Upper lobe of right lung (tissue), 1 donor: ENCODE measurements at places on chromosomes 6 and 20. TPM values are rescaled to one million over a fixed set of nuclear protein-coding genes. Genes with fewer than 3 reads are reported as not detected.

PAX1 gene
- total RNA-seq = not detected

GRCh38 chr6:25016014-25016720, 80.4 kb upstream of the RIPOR2 start:
- DNase-seq = no peak

DNA sequence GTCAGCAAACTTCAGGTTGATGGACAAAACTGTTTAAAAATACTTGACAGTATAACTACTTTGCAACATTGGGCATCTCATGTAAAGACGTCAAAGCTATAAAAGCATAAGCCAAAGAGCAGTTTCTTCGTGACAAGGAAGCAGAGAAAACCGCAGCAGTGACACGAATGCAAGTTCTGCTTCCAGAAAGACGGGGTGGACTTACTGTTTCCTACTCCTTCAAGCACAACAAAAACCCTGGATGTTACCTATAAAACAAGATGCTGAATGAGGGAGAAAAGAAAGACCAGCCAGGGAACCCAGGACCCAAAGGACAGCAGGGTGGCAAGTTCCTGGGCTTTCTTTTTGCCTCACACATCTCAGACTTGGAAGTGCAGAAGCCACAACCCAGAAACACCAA, 98.0 kb downstream of the DLL1 start:
- DNase-seq = no peak

NDUFAF5 gene
- total RNA-seq = 20.1 TPM

GRCh38 chr6:136173519-136174507, 76.3 kb downstream of the MTFR2 start:
- DNase-seq = no peak

- no peak for DNase-seq
Measured at GRCh38 chr6:40308533-40309306, 278.4 kb downstream of the LRFN2 start.

TCP11 gene
- total RNA-seq = not detected

DNA sequence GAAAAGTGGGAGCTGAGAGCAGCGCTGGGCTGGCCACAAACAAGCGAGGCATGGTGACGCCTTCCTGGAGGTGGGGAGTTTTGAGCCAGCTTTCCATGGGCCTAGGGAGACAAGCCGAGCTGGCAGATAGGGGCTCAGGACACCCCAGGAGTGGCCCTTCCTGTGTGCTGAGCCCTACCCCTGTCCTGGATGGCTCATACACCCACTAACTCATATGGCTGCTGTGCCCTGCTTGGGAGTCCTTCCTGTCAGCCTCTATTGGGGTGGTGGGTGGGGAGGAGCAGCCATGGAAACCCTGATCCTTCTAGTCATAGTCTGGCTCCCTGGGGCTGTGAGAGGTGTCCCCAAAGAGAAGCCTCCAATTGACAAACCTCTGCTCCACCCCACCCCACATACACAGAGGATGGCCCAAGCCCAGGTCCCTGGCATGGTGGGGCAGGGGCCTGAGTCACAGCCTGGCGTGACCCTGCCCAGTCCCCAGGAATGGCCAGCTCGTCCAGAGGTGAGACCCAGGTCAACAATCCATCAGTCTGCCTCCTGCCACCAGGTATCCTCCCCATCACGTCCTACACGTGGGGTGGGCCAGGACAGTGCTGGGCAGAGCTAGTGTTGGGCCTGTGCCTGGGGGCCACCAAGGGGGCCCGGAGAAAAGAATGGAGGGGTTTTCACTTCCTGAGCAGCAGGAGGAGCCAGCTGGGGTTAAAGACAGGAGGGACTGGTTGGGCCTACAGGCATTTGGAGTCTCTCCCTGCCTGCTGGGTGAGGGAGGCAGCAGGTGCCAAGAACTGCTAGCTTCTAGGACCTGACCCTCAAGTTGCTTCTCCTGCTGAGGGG, 52.2 kb downstream of the MRPL14 start:
- no peak for DNase-seq

DNA sequence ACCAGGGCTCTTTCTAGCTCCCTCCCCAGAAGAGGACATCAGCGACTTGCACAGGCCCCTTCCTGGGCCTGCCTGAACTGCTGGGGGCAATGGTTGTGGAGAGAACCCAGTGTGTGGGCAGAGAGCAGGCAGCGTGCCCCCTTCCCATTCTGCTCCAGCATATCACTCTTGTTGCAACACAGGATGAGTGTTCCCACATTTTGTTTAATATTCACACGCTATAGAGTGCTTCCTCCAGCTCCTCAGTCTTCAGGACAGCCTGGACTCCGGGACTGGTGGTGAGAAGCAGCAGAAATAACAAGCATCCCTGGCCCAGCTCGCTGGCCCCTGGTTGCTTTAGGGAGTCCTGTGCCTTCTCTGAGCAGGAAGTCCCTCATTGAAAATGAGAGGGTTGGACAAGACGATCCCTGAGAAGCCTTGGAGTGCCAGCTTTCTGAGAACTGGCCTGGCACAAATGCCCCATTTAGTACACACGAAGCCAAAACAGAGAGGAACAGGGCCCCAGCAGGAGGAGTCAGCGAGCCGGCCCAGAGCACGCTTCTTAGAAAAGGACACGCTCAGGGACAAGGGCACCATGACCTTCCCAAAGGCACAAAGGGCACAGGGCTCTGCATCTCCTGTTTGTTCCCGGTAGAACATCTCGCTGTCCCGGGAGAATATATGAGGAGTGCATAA, 84.2 kb upstream of the FOXC1 start:
- no peak for DNase-seq

GRCh38 chr6:14095437-14095836, 22.1 kb upstream of the CD83 start:
- DNase-seq = no peak

DNA sequence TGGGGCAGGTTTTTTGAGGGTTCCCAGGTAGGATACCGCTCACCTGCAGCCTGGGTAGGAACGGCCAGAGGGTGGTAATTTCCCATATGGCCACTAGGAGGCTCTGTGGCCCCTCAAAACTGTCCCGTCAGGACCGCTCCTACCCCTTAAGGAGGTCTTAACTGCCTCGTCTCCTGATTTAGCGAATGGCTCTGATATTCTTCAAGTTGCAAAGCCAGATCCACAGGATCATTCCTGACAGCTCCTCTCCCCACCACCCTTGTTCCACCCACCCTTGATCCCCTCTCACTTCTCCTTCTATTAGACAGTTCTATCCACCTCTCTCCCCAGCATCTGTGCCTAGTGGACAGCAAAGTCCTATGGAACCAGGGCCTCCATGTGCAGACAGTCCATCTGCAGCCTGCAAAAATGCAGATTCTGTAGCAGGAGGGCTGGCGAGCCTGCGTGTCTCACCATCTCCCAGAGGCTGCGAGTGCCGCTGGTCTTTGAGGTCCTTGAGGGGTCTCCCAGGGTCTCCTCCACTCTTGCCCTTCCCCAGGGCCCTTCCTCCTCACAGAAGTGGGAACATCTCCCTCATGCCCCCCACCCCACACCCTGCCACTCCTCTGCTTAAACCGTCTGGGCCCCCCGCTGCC, 34.3 kb upstream of the ZBP1 start:
- DNase-seq = peak; percentile 61

COX4I2 gene
- total RNA-seq = 19.1 TPM

GRCh38 chr6:144969154-144969553, 684.0 kb downstream of the UTRN start:
- no peak for DNase-seq

SLC22A2 gene
- total RNA-seq = not detected

LY6G6F gene
- total RNA-seq = not detected

- DNase-seq = no peak
Measured at GRCh38 chr20:61970357-61970756, 95.3 kb downstream of the TAF4 start.

- DNase-seq = no peak
Measured at GRCh38 chr20:60297649-60298048, 339.4 kb downstream of the CDH26 start.

GRCh38 chr20:45649312-45649863, 18.3 kb upstream of the WFDC9 start:
- no peak for DNase-seq

DNA sequence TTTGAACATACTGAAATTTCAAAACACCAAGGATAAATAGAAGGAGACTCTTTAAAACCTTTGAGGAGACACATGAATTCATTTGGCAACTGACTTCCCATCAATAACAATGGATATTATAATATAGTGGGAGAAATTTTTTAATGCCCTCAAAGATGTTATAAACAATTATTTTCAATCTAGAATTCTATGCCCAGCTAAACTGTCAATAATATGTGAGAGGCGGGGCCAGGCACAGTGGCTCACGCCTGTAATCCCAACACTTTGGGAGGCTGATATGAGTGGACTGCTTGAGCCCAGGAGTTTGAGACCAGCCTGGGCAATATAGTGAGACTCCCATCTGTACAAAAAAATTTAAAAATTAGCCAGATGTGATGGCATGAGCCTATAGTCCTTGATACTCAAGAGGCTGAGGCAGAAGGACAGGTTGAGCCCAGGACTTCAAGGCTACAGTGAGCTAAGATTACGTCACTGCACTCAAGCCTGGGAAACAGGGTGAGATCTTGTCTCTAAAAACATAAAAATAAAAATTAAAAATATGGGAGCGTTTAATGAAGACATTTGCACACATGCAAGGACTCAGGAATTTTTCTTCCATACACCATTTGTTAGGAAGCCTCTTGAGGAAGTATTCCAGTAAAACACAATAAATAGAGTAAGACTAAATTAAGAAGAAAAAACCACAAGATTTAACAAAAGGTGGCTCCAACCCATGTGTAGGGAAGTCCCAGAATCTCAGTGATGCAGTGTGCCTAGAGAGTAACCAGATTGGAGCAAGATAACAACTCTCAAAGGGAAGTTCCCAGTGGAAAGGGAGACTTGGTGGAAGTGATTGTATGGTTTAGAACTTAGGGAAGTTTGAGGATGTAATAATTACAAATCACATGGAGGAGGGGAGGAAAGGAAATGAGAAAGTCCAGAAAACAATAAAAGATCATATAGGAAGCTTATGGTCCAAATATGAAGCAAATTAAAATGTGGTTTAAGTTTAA, 26.3 kb upstream of the ETV7 start:
- no peak for DNase-seq

GRCh38 chr6:169970306-169970988, 219.0 kb downstream of the ERMARD start:
- peak; percentile 58 for DNase-seq

GSTA1 gene
- 1.9 TPM for total RNA-seq

DNA sequence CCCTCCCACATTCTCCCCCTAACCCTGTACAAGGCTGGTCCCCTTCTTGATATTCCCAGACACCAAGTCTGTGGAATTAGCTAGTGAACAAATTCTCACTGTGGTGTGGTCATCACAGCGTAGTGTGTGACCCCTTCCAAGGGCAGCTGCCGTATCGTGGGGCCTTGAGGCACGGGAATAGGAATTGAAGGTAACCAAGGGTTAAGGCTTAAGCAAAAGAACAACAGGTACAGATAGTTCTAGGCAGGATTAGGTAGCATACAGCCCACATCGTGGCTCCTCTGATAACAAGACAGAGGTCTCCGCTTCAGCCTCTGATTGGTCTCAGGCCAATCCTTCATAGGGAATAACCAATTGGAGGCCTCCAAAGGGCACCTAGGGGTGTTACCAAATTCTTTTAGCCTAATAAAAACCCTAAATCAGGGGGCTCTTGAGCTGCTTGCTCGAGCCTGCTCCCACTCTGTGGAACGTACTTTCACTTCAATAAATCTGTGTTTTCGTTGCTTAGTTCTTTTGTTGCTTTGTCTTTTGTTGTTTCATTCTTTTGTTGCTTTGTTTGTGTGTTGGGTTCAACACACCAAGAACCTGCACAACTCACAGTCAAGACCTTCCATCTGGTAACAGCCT, 64.7 kb downstream of the GPR6 start:
- no peak for DNase-seq

GRCh38 chr20:34530342-34530741, 14.1 kb downstream of the DYNLRB1 start:
- no peak for DNase-seq

DNA sequence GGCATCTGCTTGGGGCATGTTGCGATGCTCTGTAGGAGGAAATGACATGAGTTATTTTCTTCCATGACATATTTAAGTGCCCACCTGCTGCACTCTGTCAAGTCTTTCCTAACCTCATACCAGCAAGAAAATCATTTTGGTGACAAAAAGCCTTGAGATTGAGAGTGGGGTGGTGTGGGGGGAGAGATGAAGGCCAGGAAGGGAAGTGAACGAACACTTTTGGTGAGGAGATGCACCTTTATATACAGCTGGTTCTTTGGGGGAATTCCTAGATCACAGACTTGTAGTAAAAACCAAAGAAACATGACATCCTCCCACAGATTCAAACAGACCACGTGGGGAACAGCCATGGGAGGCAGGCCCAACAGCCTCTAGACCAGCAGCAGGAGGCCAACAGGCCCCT, 26.1 kb downstream of the NCOA5 start:
- DNase-seq = no peak

OR2B6 gene
- total RNA-seq = not detected

DNA sequence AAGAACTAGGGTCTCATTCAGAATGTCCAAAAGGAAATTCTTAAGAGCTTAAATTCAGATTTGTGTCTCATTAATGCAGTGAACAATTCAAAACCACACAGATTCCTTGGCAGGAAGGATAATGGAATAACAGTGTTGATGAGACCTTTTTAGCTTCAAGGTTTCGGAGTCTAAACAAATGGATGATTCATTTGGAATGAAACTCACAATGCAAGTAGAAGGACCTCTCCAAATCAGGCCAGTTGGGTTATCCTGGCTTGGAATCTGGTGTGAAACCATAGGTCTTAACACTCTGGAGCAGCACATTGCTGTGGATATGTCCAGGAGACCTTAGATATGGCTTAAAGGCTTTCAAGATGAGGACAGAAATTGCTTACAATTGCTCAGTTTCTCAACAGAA, 44.9 kb downstream of the KCTD20 start:
- DNase-seq = no peak

DNA sequence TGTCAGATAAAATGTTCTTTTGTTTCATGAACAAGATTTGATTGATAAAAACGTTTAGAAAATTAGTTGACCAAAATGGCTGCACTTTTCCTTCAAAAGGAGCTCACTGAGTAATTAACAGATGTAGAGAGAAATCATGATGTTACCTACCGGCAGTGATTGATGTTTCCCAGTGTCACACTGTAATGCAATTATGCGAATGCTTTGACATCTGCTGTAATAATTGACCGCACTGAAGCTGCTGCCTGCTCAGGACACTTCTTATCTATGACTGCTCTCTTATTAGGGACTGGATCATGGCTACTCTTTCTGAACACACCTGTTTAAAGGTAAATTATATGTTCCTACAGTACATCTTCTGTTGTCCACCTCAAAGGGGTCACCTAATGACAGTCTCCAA, 94.6 kb downstream of the GPR63 start:
- DNase-seq = no peak

DNA sequence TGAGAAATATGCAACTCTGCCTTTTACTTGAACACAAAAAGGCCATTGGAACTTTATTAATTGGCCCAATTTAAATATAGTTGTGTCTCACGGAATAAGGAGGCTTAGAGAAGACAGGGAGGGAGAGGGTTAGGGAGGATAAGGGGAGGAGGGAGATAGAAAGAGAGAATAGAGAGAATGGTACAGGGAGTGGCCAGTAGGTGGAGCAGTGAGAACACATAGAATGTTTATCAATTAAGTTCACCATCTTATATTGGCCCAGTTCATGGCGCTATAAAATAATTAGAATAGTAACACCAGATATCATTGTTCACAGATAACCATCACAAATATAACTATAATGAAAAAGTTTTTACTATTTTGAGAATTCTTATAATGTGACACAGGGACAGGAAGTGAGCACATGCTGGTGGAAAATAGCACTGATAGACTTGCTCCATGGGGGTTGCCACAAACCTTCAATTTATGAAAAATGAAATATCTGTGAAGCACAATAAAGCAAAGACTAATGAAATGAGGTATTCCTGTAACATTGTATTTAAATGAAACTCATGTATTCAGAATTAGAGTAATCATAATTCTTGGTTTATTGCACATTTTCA, 374.1 kb upstream of the MANEA start:
- no peak for DNase-seq
